T-helper 17 cell (primary cell): ENCODE measurements at places on chromosomes 3 and 15.
A peak's percentile ranks its signal among the peaks of the same experiment; 100 is the strongest.

GRCh38 chr3:158819282-158819681 is 17.4 kb downstream of the MFSD1 start:
- DNase-seq = no peak

GRCh38 chr3:16182183-16182582 is 7.7 kb downstream of the GALNT15 start:
- no peak for DNase-seq

DNA sequence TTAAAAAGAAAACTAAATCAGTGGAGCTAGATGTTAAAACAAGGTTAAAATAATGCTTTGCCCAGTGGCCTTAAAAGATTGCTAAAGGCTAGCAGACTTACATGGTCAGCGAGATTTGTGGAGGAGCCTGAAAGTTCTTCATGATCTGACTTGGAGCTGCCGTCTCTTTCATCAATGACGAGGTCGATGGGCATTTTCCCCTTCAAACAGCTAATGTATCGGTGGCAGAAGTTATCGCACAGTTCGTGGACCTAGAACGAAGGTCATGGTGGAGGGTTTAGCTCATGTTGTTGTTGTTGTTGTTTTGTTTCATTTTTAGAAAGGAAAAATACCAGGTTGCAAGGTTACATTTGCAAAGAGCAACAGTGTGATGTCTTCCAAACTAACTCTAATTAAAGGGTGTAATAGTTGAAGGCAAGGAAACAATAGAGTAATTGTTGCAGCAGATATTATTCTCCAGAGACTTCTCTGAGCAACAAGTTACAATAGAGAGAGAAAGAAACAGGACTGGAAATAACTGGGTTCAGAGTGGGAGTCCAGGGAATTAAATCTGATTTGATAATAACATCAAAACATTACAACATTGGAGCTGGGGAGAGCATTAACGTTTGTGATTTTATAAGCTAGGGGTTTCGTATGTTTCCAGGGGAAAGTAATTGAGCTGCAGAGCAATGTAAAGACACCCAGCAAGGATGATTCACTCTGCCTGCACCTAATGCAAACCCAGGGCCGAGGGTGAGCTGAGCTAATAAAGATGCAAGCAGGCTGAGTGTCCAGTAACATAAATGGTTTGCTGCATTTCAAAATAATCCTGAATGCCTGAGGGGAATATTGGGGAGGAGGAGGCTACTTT is 6.6 kb downstream of the MEIS2 start:
- DNase-seq = no peak

DNA sequence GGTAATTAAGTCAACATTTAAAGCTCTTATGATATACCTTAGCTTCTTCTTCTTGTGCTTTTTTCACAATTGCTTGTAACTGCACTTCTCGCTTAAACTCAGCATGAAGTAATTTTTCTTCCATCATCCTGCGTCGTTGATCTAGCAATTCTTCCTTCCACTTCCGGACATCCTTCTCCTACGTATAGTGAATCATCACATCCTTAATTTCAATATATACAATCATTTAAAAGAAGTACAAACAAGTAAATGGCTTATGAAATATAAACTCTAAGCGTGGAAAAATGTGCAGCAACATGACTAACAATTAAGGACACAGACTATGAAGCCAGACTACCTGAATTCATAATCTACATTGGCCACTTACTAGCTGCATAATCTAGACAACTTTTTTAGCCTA is 151.4 kb downstream of the SCAPER start:
- no peak for DNase-seq

DNA sequence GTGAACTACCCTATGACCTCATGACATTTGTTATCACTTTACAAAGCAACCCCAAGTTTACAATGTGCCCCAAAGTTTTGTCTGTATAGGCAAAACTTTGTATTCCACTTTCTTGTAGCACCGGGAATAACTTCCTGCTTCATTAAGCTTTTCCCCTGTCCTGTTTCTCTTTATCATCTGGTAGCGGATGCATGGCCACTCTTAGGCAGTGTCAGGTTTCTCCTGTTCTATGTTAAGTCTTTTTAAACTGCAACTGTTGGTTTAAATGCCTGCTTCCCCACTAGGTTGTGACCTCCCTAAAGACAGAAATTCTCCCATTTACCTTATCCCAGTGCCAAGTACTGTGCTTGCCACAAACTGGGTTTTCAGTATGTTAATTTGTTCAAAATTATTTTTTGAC is 433.6 kb upstream of the DPH6 start:
- DNase-seq = no peak

DNA sequence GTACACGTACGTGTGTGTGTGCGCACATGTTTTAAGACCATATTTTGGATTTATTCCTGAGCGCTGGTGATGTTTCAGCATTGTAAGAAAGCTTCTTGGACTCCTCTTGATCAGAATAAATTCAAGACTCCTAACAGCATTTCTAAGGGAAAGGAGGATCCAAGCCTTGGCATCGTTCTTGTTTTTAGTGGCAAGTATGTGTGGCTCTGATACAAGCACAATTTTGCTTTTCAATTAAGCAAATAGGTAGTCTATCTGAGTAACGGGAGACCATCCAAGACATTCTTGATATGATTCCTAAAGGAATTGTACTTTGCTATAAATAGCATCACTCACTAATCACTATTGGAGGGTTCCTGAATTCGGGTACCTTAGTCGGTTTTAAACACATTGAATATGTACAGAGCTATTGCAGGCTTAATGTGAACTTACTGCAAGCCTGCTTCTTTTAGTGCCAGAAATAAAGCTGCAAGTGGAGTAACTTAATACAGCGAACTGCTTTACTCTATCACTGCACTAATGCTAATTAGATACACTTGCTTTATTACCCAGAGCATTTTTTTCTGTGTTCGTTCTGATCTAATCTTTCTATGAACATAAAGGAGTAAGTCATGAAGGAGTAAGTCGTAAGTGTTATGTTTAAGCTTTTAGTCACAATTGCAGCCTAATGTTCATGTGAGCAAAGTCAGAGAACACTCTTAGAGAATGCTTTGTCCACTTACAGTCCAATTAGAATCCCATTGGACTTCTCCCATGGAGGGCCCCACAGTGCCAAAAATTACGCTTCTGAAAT is 186.3 kb downstream of the MCTP2 start:
- DNase-seq = no peak

DNA sequence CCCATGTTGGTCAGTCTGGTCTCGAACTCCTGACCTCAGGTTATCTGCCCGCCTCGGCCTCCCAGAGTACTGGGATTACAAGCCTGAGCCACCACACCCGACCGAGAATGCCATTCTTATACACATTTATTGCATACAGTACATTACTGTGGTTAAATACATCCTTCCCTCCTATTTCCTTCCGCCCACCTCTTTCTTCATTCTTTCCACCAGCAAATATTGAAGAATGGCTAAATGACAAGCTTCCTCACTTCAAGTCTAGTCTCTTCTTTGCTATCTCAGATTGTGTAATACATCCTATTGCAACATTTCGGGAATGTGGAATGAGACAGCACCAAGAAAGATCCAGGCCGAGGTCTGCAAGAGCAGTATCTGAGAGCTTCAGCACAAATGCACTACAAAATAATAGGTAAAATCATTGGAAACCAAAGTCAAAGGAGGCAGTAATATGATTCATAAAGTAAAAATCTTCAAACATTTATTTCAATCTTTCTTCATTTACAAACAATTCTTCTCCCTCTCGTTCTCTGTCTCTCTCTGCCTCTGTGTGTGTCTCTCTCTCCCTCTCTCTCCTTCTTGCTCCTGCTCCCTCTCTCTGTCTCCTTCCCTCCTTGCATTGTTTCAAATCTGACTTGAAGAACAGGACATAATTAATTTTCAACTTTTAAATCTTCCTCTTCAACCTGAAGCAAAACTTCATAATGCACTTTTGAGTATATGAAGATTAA is 94.7 kb upstream of the TGFBR2 start:
- no peak for DNase-seq

DNA sequence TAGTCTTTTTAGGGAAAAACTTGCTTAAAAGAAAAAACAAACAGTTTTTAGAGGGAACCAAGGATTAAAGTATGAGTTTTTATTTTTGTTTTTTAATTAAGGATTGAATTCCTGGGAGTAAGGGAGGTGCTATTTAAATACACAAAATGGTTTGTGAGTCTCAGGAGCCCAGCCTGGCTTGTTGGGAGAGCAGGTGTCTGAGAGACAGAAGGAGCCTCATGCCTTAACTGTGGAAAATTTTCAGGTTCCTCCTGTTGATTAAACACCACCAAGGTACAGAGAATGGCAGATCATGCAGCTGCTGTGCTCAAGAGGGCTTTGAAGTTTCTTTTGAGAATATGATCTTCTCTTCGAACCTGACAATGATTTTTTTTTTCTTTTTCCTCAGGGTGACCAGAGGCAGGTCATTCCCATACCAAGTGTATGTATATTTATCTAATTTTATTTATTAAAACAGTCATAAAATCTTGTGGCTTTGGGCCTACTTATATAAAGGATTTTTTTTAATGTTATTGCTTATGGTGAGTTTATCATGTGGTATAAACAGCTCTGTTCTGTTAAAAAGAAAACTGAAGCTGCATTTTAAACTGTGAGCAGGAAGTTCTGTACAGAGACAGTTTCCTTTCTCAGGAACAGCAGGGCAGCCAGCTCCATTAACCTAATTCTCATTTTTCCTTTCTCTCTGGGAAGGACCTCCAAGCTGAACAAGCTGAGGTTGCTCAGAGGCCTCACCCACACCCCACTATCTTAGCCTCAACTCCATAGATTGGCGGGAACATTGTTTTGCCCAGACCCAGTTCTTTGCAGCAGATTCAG is 33.7 kb upstream of the VILL start:
- no peak for DNase-seq

DNA sequence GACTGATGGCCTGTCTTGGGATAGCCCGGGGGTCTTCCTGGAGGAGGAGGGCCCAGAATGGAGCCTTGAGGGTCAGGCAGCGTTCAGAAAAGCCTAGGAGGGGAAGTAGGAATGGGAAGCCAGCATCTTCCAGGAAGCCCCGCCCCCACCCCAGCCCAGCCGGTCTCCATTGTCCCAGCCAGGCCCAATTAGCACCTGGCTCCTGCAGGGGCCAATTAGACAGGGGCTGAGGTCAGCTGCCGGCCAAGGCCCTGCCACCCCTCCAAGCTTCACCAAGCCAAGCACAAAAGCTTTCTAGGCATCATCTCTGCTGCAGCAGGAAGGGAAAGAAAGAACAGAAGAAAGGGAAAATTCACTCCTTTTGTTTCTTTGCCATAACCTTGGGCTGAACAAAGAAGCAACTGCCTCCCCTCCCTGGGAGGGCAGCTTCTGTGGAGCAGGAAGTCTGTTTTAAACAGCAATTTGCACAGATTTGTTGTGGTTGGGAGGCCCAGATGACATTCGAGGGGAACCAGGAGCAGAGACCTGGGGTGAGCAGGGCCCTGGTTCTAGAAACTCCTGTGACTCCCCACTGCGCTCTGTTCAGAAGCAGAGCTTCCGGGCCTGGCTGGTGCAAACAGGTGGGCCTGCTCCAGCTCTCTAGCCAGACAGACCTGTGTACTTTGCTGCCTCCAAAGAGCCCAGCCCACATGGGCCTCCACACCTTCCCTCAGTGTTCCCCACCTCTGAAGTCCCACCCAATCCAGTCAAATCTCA is 47.7 kb downstream of the CYP11A1 start:
- DNase-seq = no peak

GRCh38 chr3:72254483-72254882 is 469.5 kb upstream of the PROK2 start:
- no peak for DNase-seq

DNA sequence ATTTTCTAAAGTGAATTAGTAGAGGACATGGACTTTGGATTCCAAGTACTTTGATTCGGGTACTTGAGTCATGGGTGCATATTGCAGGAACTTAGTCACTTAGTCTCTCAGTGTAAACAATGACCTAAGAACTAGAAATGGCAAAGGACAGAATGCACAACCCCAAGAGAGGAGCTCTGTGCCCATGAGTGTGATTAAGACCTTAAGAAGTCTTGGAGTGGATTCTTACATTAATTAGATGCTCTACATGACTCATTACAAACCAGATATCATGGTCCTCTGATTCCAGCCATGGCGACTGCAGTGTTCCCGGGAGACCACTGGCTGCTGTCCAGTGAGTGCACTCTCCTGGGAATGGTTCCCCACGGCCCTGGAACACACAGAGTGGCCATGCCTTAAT is 251.5 kb downstream of the GABRG3 start:
- DNase-seq = no peak

GRCh38 chr15:41774882-41775417 is 666 bp downstream of the MAPKBP1 start:
- peak; percentile 7 for DNase-seq

DNA sequence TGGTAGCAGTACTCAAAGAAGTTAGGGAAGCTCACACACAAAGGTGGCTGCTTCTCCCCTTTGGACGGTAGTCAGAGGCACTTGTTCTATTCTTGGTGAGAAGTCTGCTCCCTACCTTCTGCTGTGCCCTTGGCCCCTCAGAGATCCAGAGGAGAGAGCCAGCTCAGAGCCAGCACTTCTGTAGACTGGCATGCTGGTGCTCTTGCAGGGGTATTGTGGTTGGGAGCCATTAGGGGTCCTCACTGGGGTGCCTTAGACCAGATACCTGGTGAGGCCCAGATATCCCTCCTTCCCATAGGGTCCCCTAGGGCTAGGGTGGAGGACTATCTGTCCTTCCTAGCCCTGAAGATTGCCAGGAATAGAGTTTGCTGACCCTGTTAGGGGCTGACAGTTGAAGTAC is 140.6 kb downstream of the EEFSEC start:
- DNase-seq = no peak

DNA sequence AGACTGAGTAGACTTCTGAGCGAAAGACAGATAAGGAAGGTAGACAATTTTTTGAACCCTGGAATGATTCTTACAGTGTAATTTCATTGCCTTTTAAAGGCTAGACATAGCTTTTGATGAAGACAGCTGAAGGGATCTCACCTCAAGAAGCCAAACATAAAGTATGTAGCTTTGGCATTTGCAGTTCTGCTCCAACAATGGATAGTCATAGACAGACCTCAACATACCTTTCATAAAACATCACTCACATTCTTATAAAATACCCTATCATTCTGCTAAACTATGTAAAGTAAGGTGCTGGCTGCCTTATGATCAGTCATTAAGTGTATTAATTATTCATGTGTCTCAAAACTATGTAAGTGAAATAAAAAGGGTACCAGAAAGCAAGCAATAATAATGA is 70.0 kb downstream of the UBE3A start:
- no peak for DNase-seq

- DNase-seq = no peak
Observed at GRCh38 chr3:172287937-172288477, 160.2 kb downstream of the GHSR start.

GRCh38 chr3:78967061-78967460 is 800.7 kb downstream of the ROBO1 start:
- DNase-seq = no peak

DNA sequence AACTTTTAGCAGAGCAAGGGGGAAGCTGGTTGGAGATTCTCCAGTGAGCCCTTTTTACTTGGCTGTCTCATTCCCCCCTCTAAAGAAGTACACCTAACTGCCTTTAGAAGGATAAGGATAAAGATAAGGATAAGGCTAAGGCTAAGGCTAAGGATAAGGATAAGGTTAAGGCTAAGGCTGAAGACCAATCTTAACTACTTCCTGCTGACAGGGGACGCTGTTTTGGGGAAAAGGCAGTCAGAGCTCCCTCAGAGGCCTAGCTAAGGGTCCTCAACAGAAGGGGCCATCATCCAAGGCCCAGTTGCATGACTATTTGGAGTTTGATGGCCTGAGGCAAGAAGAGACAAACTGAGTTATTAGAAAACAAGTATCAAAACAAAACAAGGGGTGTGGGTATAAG is 94.3 kb upstream of the ARPP21 start:
- no peak for DNase-seq
